ENCODE measurements at places on chromosomes 12 and 14.

- no peak for DNase-seq
Observed at GRCh38 chr14:54420478-54421142, 20.6 kb downstream of the CNIH1 start.

- DNase-seq = no peak
Observed at GRCh38 chr14:72830786-72831594, 62.9 kb downstream of the DPF3 start.

DNA sequence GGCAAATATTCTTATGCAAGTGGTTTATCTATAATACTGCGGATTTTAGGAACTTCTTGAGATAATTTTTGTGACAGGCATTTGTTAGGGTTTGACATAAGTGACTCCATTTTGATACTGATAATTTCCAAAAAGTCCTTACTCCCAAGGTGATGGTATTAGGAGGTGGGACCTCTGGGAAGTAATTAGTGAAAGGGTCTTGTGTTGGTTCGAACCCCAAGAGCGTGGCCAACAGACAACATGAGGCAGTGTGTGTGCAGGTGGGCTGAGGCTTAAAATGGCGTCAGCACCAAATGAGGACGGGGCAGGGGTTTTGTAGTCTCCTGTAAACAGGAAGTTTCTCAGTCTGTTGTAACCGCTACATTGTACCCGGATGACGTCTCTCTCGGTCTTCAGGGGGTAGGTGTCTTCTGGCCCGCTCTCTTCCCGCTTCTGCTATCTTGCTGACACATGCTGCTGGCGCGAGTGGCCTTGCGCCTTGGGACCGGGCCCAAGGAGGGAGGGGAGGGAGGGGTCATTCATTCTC, 1.7 kb upstream of the C12orf43 start:
- DNase-seq = no peak

GRCh38 chr12:26101763-26102162, 23.1 kb downstream of the BHLHE41 start:
- DNase-seq = no peak

DNA sequence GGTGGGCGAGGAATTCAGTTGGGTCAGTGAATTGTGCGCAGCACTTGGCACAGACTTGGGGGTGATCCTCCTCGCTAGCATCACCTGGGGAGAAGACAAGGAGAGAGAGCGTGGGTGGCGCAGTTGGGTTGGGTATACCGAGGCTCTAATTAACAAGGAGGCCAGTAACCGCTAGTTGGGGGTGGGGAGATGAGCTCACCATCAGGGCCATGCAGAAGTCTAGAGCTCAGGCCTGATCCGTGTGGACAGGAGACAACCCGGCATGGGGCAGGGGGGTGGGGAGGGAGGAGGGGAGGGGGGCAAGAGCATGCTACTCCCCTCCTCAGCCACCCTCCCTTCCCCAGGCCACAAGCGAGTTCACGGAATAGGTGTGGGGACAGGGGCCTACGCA, 580 bp downstream of the SALL2 start:
- DNase-seq = no peak

DNA sequence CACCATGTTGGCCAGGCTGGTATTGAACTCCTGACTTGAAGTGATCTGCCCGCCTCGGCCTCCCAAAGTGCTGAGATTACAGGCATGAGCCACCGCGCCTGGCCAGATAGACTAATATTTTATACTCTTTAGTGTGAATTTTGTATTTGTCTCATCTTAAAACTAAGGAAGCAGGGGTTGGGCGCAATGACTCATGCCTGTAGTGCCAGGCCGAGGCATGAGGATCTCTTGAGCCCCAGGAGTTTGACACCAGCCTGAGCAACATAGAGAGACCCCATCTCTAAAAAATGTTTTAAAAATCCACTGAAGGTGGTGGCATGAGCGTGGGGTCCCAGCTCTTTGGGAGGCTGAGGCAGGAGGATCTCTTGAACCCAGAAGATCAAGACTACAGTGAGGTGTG, 9.0 kb downstream of the DYNC1H1 start:
- no peak for DNase-seq

GRCh38 chr12:16300122-16300521, 22.6 kb upstream of the SLC15A5 start:
- DNase-seq = no peak

DNA sequence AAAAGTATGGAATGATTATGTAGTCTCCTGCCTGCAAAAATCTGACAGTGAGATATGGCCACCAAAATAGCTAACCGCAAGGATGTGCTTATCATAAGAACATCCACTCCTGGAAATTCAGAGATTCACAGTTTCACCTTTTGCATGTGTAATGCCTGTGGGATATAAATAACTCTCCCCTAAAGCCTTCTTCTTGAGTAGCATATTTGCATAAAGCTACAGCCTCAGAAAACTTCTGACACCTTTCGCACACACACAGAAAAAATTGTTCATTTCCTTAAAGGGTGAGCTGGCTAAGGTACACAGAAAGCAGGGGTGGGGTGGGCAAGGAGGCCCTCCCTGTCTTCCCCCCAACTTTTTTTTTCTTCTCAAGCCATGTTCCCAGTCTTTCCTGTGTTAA, 3.1 kb upstream of the IGF1 start:
- DNase-seq = no peak

GRCh38 chr12:88925454-88925853, 345.2 kb upstream of the KITLG start:
- DNase-seq = no peak

DNA sequence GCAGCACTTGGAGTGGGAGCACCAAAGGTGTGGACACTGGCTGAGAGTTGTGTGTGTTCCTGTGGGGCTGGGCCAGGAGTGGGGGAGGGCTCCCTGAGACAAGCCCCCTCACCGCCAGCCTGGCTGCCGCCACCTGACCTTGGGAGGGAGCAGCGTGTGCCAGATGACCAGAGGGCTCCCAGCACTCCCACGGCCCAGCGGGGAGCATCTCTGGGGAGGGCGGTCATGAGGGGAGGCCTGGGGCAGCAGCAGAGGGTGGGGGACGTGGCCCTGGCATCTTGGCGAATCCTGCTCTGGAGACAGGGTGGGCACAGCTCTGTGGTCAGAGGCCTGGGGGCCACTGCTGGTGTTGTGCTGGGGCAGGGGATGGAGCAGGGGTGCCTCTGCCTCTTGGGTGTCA, 10.7 kb downstream of the CEP170B start:
- DNase-seq = no peak

DNA sequence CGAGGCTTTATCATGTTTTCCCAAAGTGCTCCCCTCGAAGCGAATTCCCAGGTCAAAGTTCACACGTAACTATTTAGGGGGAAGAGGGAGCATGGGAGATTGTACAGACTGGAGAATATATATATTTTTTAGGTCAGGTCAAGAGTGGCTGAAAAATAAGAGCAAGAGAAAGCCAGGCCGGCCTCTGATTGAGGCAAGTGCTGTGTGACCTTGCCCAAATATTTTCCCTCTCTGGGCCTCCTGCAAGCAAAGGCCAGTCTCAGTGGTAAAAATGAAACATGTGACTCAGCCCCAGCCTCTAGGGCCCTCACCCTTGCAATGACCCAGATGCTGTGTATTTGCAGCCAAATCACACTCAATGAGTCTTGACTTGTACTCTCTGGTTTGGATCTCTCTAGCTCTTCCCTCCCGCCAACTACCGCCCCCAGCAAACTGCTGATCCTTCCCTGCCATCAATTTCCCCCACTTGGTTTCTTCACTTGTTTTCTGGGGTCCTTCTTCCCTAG, 34.1 kb downstream of the SMUG1 start:
- DNase-seq = no peak

DNA sequence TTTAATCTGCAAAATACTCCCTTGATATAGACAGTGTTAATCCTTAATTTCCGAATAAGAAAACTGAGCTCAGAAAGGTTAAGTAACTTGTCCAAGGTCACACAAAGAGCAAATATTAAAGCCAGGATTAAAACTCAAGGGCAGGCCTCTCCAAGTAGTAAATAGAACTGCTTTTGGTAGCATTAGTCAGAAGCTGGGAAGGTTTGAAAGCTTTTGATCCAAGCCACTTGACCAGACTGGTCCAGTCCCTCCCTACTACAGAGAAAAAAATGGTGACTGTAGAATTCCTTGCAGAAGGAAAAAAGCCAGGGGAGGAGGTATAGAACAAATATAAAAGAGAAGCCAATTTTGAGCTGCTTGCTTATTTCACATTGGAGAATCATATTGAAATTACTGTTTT, 111.5 kb downstream of the NT5DC3 start:
- no peak for DNase-seq

DNA sequence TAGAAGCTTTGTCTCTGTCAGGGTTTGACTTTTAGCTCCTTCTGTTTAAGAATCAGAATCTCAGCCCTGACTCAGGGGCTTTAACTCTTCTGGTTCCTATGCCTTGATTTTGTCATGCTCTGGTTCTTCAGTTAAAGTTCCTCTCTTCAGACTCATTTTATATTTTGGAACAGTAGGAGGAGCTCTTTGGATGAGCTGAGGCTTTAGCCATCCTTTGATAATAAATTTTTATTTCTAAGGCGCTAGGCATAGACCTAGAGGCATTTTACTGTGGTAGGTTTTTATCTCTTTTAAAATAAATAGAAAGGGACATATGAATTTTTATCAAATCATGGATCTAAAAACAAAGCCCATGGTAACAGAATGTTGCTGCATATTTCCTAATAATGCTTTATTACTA, 51.7 kb downstream of the ATP23 start:
- no peak for DNase-seq

- no peak for DNase-seq
Observed at GRCh38 chr12:121712190-121712460, 427 bp upstream of the TMEM120B start.

GRCh38 chr14:80560800-80561657, 349.7 kb upstream of the DIO2 start:
- no peak for DNase-seq

DNA sequence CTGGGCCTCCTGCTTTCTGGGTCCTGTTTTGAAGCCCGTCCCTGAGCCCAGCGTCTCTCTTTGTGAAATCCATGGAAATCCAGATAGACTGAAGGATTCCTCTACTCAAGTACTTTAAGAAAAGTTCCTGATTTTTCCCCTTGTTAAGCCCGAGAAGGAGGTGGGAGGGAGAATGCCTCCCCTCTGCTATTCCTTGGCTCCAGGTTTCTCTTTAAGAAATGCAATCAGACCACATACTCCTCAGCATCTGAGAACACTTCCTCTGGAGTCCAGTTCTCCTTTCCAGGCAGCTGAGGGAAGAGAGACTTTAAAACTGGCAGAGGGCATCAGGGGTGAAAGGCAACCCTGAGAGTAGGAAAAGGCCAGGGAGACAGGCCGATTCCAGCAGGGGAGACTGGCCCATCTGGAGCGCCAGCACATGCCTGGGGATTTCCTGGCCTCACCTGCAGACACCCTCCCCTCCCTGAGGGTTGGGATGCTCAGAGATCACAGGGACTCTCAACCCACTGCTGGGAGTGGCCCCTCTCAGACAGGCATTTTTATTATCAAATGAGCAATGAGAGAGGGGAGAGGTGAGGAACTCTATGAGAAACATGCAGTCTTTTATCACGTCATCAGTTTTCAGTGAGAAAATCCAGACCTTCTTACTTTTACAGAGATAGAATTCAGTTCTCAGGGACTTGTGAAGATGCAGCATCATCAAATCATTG, 2.0 kb upstream of the EMP1 start:
- no peak for DNase-seq

- no peak for DNase-seq
Observed at GRCh38 chr14:59482541-59483331, 1.5 kb downstream of the L3HYPDH start.

DNA sequence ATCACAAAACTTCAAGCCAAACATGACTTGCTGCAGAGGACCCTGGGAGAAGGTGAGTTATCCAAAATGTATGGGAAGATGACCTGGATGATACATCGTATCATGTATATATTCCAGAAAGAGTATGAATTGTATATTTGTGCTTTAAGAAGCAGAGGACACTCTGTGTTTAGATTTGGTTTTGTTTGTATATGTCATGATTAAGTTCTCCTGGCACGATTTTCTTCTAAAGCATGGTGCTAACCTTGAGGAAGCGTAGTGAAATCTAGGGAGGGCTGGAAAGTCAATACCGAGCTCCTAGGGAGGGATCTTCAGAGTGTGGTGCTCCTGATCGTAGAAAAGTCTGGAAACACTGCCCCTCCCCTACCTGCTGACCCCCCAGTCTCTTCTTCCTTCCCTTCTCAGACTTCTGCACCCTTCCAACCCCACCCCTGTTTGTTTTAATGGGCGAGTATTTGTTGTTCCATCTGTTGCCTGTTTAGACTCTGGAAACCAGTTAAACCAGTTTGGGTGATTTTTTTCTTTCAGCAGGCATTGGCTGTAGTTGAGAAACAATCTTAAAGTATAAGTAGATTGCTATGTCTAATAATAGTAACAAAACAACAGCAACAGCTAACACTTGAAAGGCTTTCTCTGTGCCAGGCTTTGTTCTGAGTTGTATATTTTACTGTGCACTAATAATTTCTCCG, 141.6 kb downstream of the KICS2 start:
- no peak for DNase-seq

DNA sequence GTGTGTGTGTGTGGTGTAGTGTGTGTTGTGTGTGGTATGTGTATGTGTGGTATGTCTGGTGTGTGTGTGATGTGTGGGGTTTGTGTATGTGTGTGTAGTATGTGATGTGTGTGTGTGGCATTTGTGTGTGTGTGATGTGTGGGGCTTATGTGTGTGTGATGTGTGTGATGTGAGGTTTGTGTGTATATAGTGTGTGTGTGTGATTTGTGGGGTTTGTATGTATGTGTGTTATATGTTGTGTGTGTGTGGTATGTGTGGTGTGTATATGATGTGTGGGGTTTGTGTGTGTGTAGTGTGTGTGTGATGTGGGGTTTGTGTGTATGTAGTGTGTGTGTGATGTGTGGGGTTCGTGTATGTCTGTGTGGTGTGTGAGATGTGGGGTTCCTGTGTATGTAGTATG, 9.4 kb downstream of the GALNT16 start:
- DNase-seq = no peak

- DNase-seq = no peak
Observed at GRCh38 chr14:55138091-55138490, 9.0 kb downstream of the LGALS3 start.

DNA sequence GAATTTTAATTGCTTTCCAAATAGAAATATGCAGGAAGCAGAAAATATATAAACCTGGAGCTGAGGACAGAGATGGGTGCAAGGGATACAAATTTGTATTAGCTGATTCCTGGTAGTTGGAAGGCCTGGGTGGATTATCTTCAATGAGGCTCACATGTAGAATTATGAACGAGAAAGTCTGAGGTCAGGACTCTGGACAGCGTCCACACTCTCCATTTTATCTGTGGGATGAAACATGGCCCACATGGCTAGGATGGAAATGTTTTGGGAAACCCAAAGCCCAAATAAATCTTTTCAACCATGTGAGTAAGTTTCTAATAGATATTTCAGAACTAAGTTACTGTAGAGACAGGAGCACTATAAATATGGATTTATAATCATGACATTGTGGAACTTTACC, 256.1 kb downstream of the APAF1 start:
- DNase-seq = no peak
